ENCODE measurements at places on chromosomes 6 and 20.

DNA sequence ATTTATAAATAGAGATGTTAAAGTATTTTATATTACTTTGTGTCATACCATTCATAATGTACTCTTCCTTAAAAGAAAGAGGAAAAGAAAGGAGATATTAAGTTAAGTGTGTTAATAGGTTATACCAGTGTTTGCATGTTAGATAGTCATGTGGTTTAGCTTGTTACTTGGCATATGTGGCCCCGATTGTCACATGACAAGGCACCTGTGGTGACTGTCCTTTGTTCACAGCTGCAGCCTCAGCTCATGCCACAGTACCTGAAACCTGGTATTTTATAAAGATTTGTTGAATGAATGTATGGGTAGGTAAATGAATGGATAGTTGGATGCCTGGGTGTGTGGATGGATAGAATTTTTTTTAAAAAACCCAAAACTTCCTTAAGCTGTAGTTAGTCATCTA, 306.1 kb upstream of the FLRT3 start:
- no peak for DNase-seq

GRCh38 chr6:151716526-151716932, 91.0 kb upstream of the ESR1 start:
- DNase-seq, result peak; percentile 17

DNA sequence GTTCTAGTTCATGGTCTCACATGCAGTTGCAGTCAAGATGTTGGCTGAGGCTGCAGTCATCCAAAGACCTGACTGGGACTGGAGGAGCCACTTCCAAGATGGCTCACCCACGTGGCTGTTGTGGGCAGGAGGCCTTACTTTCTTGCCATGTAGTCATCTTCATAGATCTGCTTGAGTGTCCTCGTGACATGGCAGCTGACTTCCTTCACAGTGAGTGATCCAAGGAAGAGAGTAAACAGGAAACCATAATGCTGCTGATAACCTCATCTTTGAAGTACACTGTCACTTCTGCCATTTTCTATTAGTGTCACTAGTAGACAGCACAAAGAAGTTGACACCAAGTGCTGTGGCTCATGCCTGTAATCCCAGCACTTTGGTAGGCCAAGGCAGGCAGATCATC, 40.1 kb upstream of the AKIRIN2 start:
- DNase-seq, result peak; percentile 70

- DNase-seq, result no peak
Measured at GRCh38 chr6:143406673-143407072, 43.8 kb downstream of the ADAT2 start.

DNA sequence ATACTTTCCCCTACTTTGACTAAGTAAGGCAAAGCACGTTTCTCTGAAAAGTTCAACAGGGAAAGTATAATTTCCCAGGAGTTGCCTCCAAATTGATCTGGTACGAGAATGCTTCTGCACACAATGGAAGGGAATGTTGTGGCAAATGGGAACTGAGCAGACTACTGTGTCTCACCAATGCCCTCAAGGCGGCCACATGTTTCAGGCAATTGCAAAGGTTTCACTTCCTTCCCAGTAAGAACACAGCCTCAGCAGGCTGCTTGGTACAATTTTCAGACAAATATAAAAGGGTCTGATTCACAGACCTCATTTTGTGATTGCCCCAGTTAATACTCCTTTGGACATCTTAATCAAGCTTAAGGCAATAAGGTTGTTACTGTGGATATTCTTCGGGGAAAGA, 71.2 kb downstream of the KIAA0319 start:
- DNase-seq, result no peak

GRCh38 chr20:34083137-34083536, 28.9 kb downstream of the EIF2S2 start:
- DNase-seq, result no peak

DNA sequence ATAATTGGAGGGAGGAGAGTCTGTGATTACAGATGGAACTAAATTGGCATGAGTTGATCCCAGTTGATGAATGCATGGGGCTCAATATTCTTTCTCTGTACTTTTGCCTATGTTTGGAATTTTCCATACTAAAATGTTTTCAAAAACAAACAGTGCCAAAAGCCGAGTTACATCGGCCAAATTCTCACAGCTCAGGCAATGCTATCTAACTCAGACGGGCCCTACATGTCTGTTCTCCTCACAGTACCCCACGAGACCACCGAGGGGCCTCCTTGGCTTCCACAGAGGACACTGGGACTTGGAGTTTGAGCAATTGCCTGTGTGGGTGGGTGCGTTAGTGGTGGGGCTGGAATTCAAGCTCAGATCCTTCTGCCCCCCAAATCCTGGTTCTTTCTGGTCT, 413.2 kb downstream of the CDH26 start:
- DNase-seq, result no peak

- no peak for DNase-seq
Measured at GRCh38 chr20:36525620-36526365, 15.5 kb upstream of the MYL9 start.

GRCh38 chr6:123715006-123715863, 78.5 kb upstream of the TRDN start:
- no peak for DNase-seq

GRCh38 chr6:168078943-168079405, at the start of gene FRMD1:
FRMD1 (minus strand) TSS chr6:168079212; CDS start chr6:168079094, 118 bp downstream.
- DNase-seq, result no peak

GRCh38 chr6:30810813-30811339, 66.5 kb upstream of the IER3 start:
- DNase-seq, result no peak

DNA sequence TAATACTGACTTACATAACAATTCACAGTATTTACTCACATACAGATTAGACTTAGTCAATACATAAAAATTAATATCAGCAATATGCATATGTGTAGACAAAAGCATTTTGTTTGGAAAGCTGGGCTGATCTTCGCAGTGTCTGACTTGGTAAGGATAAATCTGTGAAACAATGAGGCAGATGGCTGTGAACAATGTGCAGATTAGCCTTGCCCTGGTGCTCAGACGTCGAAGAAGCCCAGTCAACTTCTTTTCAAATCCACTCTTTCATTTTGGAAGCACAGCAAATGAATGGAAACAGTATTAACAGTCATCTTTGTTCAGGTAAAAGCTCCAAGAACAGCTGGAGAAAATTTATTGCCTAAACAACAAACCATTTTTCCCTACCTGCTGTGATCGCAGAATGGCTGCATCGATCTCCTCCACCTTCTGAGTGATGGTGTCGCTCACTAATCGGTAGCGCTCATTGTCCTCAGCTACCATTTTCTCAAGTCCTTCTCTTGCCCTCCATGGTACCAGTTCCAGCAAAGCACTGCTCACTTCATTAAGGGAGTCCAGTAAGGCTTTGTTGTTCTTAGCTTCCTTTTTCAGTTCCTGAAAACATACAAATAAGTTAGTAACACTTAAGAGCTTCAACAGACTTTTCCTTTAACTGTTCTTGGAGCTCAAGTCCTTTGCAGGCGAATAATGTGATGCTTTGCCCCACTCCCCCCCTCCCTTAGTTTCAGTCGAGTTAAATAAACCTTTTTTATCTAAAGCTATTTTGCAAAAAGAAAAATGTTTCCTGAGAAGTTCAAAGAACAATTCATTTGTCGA, 116.5 kb downstream of the DST start:
- no peak for DNase-seq

- no peak for DNase-seq
Measured at GRCh38 chr20:47156301-47157137, 200.0 kb downstream of the ZMYND8 start.

- DNase-seq, result no peak
Measured at GRCh38 chr20:10654630-10655029, 19.2 kb downstream of the JAG1 start.

GRCh38 chr20:53738039-53738944, 144.7 kb upstream of the ZNF217 start:
- DNase-seq, result no peak

DNA sequence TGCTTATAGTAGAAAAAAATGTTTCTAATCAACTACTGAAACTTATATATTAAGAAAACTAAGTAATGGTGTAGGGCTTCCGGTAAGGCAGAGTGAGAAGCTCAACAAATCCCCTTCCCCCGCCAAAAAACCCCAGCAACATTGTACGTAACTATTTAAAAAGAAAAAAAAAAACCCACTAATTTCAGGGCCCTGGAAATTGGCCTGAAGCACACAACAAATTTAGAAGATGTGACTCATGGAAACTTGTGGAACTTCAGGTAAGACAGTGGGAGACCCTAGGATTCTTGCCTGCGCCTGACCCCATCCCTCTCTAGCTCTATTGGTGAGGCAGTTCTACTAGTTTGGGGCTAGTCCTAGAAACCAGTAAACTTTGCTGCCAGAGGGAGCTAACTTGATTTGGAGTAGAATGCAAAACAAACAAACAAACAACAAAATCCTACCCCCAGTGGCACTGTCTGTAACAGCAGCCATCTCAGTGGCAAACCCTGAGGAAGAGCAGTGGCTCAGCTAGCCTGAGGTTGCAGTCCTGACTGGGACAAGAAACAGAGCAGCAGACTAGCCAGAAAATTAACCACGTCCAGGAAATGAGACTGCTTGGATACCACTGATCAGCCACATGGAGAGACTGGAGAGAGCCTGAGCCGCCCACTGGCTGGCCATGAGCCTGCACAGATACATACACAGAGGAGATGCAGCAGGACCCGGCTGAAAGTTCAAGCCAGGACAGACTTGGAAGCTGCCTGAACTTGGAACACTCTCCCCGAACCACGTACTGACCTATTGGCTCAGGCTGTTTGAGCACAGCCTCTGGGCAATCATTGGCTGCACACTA, 135.1 kb downstream of the TBXT start:
- no peak for DNase-seq

GRCh38 chr20:62737271-62737811, 28.7 kb downstream of the NTSR1 start:
- no peak for DNase-seq

DNA sequence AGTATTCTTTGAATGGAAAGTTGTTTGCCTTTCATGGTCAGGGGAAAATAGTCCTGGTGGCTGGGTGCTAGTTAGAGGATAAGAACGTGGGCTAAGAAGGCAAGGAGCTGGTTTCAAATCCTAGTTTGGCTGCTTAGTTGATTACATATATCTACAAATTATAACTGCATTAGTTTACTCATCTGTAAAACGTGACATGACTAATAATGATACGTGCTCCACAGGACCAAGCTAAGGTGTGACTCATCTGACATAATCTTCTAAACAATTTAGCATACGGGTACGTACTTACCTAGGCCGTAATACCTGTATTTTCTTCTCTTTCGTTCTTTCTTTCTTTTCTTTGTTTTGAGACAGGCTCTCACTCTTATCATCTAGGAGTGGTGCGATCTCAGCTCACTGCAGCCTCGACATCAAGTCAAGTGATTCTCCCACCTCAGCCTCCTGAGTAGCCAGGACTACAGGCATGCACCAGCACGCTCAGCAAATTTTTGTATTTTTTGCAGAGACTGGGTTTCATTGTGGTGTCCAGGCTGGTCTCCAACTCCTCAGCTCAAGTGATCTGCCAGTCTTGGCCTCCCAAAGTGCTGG, 1274.2 kb upstream of the GJE1 start:
- no peak for DNase-seq

GRCh38 chr6:121436960-121437850, 1.8 kb downstream of the GJA1 start:
- no peak for DNase-seq

GRCh38 chr20:57620999-57621398, 773 bp upstream of the ZBP1 start:
- no peak for DNase-seq

DNA sequence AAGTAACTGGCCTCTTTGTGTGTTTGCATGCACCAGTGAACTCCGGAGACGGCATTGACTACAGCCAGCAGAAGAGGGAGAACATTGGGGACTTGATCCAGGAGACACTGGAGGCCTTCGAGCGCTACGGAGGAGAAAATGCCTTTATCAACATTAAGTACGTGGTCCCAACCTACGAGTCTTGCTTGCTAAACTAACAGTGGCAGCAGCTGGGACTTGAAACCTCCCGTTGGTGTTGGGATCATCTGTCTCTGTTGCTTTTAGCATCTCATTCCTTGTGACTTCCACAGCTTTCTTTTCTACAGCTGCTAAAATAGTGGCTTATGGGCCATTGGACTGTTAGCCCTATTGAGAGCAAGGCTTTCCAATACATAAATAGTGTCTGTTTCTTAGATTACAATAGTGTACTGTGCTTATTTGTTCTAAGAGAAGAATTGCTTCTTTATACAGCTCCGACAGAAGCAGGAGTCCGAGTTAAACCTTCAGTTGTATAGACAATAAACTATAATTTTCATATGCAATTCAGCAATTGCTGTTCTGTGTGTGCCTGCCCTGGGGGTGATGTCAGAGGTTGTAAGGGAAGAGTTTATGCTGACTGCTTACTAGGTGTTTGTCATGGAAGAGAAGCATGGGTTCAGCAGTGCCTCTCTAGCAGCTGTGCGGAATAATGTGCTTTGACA, 99.6 kb upstream of the QKI start:
- DNase-seq, result no peak

DNA sequence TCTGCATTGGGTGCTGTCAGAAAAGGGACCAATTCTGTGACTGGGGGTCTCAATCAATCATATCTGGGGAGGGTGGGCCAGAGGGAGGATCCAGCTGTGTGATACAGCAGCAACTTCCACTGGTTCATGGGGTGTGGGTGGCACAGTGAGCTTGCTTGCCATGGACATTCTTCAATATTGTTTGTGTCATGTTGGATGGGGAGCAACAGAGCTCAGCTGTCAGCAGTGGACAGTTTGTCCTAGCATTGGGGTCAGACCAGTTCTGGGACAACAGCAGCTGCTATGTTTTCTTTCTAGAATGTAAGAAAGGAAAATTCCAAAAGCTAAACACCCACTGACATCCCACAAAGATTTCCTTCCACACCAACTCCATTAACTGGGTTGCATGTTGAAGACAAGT, 221.9 kb upstream of the CDH4 start:
- no peak for DNase-seq

DNA sequence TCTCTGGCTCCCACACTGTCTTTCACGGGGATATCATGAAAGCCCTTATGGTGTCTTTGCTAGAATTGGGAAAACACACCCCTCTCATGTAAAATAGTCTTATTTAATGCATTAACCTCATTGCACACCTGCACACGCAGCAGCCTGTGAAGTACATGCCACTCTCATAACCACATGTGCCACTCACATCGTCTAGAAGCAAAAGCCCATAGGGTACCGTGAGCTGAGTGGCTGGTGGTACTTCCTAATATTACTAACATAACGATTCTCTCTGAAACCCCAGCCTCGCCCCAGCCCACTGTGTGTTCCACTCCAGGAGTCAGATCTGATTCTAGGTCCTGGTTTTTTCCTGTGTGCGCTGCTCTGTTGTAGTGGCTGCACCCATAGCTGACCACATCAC, 9.5 kb upstream of the TMEM242 start:
- DNase-seq, result no peak

GRCh38 chr6:166436195-166437139, 53.7 kb upstream of the MPC1 start:
- DNase-seq, result no peak

DNA sequence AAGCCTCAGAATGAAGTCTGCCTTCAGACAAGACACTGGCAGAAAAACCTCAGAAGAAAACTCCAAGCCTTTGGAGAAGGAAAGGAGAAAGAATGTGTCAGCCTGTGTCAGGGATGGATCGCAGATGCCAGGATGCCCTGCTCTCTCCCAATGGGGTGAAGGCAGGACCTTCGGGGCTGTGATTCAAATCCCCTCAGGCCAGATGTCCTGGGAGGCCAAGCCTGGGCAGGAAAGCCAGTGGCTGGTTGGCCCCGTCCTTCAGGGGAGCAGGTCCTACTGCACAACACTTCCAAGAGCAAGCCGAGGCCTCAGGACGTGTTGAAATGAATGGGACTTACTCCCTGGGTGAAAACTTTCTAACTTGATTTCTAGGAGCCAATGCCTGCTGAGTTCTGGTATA, 36.5 kb downstream of the GJA10 start:
- DNase-seq, result no peak

GRCh38 chr6:674956-675355, 18.0 kb downstream of the EXOC2 start:
- DNase-seq, result no peak

GRCh38 chr20:64027981-64028685, 7.8 kb upstream of the C20orf204 start:
- DNase-seq, result no peak

Measured in CD4-positive, alpha-beta T cell treated with Interleukin-12 subunit alpha and Interleukin-12 subunit beta, for 1 hour (primary cell).